Activated naive CD8-positive, alpha-beta T cell treated with anti-CD3 and anti-CD28 coated beads, Interleukin-2, amount 50 U/mL, for 16 hours (primary cell): ENCODE measurements at places on chromosomes 1 and 21.

- DNase-seq, result no peak
These were observed 239.3 kb downstream of the NPHP4 start for GRCh38 chr1:5752746-5753548.

DNA sequence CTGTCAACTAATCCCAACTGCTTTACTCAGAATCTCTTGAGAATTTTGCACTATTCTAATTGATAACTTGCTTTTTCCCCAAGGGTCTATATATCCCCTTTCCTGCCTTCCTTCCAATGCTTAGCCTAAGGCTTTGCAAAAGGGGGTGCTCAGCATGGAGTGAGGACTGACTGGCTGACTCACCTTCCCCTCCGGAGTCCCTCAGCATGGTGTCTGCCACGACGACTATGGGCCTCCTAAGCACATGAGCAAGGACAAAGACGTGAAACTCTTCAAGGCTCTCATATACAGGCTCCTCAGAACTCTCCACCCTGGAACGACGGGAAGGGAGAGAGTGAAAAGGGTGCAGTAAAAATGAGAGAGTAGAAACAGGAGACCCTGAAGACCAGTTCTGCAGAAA lies 13.2 kb upstream of the MTMR11 start:
- no peak for DNase-seq

DNA sequence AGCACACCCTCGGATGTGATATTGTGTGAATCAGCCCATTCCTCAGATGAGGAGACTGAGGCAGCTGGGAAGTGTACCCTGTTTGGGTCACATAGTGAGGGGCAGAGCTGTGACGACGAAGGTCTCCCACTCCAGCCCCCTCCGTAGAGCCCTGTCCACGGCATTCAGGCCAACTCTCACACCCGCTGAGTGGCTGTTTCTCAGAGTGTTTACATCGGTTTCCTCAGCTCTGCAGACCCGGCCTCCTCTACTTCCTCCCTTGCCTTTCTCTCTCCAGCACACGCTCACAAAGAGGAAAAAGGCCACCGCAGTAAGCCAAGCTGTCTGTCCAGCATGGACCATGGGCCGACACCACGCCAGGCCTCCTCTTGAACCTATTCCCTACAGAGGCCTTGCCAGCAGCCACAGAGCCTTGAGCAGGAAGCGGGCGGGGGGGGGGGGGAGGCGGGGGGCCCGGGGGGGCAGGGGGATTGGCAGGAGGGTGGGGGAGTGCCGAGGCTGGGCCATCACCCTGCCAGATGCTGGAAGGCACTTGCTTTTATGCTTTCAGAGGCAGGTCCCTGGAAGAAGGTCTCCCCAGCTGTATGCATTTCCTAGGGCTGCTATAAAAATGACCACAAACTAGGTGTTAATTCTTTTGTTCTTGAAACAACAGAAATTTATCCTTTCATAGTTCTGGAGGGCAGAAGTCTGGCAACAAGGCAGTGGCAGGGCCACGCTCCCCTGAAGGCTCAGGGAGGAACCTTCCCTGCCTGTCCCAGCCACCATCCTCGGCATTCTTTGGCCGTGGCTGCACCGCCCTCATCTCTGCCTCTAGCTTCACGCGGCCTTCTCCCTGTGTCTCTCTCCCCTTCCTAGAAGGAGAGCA lies 178.4 kb downstream of the PSMG1 start:
- DNase-seq, result no peak

DNA sequence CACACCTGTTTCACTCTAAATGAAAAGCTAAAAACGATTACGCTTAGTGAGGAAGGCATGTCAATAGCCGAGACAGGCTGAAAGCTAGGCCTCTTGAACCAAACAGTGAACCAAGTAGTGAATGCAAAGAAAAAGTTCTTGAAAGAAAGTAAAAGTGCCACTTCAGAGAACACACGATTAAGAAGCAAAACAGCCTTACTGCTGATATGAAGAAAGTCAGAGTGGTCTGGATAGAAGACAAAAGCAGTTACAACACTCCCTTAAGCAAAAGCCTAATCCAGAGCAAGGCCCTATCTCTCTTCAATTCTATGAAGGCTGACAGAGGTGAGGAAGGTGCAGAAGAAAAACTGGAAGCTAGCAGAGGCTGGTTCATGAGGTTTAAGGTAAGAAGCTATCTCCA lies 130.7 kb downstream of the SIPA1L2 start:
- DNase-seq, result no peak

GRCh38 chr1:234708700-234709395 lies 98.9 kb upstream of the IRF2BP2 start:
- no peak for DNase-seq

DNA sequence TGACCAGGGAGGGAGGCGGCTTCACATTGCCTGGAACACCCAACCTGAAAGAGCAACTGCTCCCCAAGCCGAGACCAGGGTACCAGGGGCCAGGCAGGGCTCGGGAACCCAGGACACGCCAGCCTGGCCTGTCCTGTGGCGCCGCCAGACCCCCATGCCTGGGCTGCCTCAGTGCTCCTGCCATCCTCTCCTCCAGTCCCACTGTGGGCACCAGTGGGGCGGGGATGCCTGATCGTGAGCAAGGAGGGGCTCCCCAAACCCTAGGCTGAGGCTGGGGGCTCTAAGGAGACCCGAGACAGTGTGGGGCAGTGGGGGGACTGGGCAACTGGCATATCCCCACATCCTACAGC lies 45.1 kb downstream of the WNT9A start:
- no peak for DNase-seq

DNA sequence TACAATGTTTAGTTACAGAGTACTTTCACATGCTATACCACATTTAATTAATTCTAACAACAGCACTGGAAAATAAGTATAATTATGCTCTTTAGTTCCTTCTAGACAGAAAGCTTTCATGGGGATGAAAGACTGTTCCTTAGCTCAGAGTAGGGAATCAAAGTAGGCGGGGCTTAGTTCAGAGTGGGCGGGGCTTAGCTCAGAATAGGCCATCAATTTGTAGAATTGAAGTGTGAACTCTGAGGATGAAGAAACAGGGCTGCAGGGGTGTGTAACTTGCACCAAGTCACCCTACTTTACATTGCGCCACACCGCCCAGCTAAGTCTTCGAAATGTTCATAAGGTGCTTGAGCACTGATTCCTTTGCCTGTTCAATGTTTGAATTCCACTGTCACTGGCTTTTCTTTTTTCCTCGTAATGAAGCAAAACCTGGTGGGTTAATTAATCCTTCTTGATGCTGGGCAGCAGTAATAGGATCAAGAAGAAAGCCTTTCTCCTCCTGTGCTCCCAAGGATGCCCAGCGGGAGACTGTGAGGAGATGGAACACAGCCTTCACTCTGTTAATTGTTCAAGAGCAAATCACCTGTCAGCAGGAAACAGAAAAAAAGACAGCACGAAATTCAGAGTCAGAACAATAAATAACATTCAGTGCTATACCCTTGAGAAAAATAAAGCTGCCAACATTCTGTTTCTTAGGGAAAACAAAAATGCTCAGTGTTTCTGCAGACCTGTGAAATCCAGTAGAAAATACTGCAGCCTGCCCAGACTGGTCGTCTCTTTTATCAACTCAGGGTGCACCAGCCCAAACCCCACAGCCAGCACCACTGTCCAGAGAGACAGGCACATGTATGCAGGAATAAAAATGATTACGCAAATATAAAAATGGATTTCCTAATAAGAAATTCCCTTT lies 66.5 kb upstream of the CAMK1G start:
- no peak for DNase-seq

DNA sequence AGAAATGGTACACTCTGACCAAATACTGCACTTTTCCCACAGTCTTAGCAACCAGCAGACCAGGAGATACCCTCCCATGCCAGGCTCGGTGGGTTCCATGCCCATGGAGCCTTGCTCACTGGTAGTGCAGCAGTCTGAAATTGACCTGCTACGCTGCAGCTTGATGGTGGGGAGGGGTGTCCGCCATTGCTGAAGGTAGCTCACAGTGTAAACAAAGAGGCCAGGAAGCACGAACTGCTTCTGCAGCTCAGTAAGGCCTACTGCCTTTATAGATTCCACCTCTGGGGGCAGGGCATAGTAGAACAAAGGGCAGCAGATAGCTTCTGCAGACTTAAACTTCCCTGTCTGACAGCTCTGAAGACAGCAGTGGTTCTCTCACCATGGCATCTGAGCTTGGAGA lies 12.3 kb upstream of the IFI44L start:
- no peak for DNase-seq

DNA sequence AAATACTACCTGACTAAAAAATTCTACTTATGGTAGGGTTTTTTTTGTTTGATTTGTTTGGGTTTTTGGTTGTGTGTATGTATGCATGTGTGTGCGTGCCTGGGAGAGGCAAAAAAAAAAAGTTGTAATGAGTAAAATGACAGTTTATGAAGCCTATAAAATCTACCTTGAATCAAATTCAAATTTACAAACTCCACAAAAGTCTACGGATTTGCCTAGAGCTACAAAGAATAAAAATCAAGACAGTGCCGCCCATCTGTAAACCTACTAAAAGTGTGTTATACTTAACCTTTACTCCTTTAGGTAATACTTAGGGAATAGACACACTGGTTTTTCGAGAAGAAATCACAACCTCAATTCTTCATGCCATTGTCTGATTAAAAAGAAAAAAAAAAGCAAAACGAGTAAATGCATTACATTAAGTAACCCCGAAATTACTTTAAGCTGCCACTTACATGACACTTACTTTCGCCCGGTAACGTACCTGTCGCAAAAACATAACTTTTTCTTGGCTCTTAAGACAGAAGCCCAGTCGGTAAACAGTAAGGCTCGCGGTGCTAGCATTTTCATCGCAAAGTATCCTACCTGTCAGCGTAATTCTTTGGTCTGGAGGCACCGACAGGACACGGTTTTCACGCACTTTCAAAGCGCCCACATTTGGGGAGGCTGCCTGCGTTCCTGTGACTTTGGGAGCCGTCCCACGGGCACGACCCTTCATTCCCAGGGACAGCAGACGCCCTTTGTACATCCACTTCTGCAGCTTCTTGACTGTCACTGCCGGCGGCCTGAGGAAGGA lies 951 bp downstream of the SYDE2 start:
- DNase-seq, result no peak
